ENCODE measurements at places on chromosomes 1 and 21. TPM values are rescaled to one million over a fixed set of nuclear protein-coding genes. Genes with fewer than 3 reads are reported as not detected.

The HSPA6 gene
- 2.9 TPM for polyA plus RNA-seq

The DENND2C gene
- polyA plus RNA-seq = 1.2 TPM

The VCAM1 gene
- polyA plus RNA-seq = 1.1 TPM

The SELENBP1 gene
- 102 TPM for polyA plus RNA-seq

The TTC39A gene
- polyA plus RNA-seq = 59.3 TPM

The SLC30A7 gene
- polyA plus RNA-seq = 2.1 TPM
